T-helper 1 cell (primary cell): ENCODE measurements at places on chromosomes 16 and 17.

DNA sequence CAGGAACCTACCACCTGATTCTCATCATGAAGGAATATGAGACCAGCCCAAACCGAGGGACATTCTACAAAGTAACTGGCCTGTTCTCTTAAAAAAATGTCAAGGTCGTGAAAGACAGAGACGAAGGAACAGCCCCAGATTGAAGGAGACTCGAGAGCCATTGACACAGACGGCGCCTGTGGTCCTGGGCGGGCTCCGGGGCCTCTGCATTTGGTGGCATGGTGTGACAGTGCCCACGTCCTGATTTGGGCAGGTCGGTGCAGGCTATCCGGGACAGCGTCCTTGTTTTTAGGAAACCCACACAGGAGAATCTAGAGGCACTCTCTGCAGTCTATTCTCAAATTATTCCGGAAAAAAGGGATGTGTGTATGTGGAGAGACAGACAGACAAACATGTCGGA, 64.1 kb downstream of the ADCY9 start:
- no peak for DNase-seq

- no peak for DNase-seq
Measured at GRCh38 chr17:33234930-33235685, 58.0 kb downstream of the ASIC2 start.

DNA sequence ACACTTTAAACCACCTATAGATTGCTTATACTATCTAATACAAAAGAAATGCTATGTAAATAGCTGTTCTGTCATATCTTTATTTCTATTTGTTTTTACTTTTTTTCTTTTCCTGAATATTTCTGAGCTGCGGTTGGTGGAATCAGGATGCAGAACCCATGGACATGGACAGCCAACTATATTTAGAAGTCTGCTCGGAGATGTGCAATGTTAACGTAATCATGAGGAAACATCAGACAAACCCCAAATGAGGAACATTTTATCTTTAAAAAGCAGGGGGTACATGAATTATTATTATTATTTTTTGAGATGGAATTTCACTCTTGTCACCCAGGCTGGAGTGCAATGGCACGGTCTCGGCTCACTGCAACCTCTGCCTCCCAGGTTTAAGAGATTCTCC, 31.4 kb upstream of the GHDC start:
- DNase-seq = no peak

DNA sequence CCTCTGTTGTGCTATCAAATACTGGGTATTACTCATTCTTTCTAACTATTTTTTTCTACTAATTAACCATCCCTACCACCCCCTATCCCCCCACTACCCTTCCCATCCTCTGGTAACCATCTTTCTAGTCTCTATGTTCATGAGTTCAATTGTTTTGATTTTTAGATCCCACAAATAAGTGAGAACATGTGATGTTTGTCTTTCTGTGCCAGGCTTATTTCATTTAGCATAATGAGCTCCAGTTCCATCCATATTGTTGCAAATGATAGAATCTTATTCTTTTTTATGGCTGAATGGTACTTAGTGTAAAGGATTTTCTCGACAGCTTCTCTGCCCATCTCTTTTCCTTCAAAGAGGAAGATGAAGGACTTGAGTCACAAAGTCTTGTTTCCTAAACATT, 138.0 kb upstream of the CPHXL start:
- DNase-seq = no peak

GRCh38 chr16:72241930-72242329, 70.0 kb upstream of the PMFBP1 start:
- DNase-seq = no peak

DNA sequence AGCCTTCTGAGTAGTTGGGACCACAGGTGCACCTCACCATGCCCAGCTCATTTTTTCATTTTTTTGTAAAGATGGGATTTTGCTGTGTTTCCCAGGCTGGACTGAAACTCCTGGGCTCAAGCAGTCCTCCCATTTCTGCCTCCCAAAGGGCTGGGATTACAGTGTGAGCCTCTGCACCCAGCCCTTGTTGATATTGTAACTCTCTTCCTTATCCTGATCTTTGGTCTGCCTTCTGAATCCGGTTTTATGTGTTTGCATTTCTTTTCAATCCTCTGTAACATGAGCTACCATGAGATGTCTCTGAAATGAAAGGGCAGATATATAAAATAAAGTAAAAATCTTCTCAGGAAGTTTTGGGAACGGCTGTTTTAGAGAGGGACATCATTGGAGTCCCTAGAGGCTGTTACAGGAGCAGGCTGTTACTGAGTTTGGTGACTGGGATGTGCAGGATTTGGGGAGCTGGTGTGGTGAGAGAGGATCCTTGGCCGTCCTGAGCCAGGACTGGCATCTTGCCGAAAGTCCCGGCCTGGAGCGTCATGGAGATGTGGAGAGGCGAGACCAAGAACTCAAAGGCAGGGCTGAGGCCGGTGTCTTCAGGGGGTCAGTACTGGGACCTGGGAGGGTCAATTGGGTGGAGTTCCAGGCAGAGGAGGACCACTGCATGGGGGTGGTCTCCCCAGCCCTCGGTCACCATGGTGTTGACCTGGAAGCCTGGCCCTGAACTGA, 39.4 kb downstream of the ATP2C2 start:
- DNase-seq = no peak

DNA sequence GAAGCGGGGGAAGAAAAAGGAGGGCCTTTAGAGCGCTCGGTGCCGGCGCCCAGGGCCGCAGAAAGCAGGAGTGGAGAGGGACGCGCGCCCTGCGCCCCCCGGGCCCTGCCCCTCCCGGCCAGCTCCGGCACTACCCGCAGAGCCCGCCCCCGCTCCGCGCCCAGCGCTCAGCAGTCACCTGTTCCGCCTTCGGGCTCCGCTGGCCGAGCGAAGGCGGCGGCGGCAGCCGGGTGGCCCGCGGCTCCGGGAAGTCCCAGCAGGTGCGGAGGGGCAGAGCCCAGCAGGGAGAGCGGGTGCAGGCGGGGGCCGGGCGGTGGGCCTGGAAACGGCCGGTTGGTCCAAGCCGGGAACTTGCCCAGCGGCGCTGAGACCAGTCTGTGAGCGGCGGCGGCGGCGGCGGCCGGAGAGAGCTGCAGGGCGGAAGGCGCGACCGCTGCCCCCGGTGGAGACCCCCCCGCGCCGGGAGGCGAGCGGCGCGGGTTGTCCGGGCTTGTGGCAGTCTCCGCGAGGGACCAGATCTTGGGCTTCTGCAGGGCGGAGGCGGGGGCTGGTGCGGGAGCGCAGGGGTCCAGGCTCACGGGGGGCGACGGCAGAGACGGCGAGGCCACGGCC, 2.2 kb downstream of the IRX3 start:
- DNase-seq = no peak

GRCh38 chr16:924806-925205, 46.0 kb downstream of the LMF1 start:
- no peak for DNase-seq

GRCh38 chr17:48611681-48612455, 1.1 kb upstream of the HOXB7 start:
- DNase-seq = no peak

DNA sequence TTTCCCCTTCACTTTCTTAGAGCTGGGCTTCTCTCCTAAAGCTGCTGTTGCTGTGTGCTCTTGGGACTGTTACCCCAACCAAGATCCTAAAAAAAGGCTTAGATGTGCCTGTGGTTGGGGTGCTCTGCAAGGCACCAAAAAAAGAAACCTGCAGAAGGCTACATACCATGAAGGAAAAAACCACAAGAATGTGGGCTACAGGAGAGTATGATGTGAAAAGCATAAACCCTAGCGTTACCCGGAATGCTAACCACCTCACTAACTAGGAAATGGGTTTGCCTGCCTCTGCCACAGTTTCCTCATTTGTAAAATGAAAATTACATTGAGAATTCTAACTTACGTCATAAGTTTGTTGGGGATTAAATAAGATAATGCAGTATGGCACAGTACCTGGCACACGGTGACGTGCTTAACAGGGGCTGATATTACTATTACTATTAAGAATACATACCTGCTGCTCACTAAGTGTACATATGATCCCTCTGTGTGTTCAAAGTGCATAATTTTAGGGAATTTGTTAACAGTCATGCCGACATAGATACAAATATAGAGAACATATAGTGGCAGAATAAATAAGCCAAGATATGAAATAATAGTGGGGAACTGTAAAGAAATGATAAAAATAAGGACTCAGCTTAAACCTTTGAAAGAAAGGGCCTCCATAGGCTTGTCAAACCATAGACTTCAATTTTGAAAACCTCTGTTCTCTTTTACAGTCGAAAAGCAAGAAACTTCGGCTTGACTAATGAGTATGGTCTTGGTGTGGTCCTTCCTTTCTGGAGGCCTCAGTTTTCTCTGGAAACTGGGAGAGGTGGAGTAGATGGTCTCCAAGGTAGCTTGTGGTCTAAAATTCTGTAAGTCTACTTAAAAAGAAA, 177.8 kb upstream of the TBX2 start:
- DNase-seq = peak; percentile 88

DNA sequence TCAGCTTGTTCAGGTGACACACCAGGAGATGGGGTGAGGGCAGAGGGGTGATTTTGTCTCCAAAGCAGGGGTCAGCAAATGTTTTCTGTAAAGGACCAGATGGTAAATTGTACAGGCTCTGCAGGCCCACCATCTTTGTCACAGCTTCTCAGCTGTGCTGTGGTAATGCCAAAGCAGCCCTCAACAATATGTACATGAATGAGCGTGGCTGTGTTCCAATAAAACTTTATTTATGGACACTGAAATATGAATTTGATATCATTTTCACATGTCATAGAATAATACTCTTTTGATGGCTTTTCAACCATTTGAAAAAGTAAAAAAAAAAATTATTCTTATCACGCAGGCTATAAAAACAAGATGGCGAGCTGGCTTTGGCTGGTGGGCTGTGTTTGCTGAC, 206.4 kb upstream of the RPL38 start:
- DNase-seq = no peak

- no peak for DNase-seq
Measured at GRCh38 chr17:73394512-73395450, 83.0 kb upstream of the CDC42EP4 start.

DNA sequence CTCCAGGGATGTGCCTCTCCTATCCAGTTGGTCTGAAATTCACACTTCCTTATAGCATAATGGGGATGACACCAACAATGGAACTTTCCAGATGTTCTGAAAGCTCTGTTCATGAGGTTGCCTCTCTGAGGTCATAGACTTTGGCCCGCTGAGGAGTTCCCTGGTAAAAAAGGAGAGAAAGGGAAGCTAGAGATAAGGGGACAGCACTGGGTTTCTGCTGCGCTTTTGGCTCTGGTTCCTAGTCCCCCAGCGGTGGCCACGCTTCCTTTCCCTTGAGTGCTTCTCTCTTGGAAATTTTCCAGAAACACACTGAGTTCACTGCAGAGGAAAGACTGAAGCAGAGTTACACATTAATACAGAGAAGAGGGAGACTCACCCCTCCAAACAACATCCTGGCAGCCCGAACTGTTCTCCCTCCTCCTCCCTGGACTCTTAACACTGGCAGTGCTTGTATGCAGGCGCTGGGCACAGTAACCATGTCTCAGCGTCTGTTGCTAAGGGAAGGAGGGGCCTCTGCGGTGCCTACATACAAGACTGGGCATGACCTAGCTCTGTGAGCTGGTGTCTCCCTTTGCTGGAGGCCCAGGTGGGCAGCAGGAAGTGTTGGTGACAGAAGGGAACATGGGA, at the start of gene DNAH3:
DNAH3 (minus strand) TSS at position 472 of the 627 bp plus-strand sequence. CDS start 527 bp downstream, outside the sequence.
- no peak for DNase-seq

DNA sequence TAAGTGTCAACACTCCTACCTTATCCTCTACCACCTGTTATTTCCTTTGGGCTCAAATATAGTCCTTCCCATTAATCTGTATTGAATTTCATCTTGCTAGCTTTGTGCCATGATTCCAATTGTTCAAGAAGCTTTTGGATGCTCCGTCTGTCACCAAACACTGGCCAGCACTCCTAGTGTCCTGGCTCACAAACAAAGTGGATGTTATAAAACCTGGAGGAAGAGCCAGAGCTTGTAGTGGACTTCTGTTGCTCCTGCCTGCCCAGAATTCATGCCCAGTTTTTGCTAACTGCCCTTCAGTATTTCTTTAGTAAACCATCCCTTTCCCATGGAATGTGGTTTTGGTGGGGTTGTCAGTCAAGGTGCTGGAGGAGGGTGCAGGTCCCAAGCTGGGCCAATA, 77.2 kb upstream of the HS3ST2 start:
- no peak for DNase-seq

GRCh38 chr16:79081297-79082066, 519.1 kb downstream of the MAF start:
- no peak for DNase-seq

DNA sequence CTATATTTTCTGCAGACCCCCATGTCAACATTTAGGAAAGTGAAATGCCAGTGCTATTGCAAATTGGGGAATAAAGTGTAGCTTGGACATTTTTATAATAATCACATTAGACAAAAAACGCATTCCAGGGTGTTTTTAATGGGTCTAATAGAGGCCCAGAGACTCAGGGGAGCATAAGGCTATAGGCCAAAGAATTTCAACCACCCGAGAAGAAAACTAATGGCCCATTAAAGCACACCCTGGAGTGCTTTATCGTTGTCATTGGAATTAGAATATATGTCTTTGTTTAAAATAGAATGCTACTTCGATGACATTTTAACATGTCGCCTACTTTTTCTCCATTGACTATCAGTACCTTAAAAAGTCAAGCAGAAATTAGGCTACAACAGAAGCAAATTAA, 414.1 kb upstream of the CDH8 start:
- no peak for DNase-seq

- no peak for DNase-seq
Measured at GRCh38 chr17:79739148-79740062, 8.7 kb downstream of the ENPP7 start.

DNA sequence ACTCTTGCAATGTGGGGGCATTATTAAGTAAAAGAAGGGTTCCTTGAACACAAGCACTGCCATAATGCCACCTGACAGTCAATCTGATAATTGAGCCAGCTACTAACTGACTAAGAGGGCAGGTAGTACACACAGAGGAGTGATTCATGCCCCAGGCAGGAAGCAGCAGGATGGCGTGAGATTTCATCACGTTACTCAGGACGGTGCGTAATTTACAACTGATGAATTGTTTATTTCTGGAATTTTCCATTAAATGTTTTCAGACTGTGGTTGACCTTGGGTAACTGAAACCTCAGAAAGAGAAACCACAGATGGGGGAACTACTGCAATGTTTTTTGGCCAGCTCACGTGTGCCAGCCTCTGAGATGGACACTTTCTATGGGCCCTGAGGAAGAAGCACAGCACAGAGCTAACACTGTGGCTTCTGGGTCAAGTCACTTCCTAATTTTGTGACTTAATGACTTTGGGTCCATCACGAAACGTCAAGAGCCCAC, 46.7 kb downstream of the C17orf67 start:
- DNase-seq = no peak

- no peak for DNase-seq
Measured at GRCh38 chr17:28618464-28618863, 4.5 kb upstream of the RSKR start.
